ENCODE measurements at places on chromosomes 6 and 20. TPM values are rescaled to one million over a fixed set of nuclear protein-coding genes. Genes with fewer than 3 reads are reported as not detected.

Gene CPNE5
- total RNA-seq: not detected

DNA sequence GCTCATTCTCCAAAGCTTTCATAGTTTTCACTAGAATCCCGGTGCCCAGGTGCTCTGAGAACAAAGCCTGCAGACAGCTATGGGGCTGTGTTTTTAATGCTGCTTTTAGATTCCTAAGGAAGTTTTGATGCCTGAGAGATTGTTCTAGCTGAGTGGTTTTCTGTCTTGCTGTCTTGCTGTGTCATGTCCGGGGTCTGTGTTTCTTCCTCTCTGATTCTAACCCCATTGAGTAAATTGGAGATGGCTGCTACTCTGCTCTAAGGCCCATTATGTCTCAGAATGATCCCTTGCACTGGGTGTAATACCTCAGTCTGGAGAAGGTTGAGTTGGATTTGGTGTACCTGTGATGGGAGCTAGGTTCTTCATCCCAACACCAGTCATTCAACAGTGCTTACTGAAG is 63.4 kb downstream of the ARID1B start:
- no peak for DNase-seq

GRCh38 chr20:32436968-32437367 is 78.8 kb downstream of the ASXL1 start:
- DNase-seq: no peak

Gene TUBB2A
- total RNA-seq: 212 TPM

Gene C6orf163
- 0.88 TPM for total RNA-seq

Gene REM1
- not detected for total RNA-seq

- DNase-seq: peak; percentile 9
Measured at GRCh38 chr6:147709396-147710272, 201.1 kb downstream of the SAMD5 start.

Gene TEAD3
- total RNA-seq: 24.4 TPM

Gene ZBTB22
- total RNA-seq: 10.1 TPM

DNA sequence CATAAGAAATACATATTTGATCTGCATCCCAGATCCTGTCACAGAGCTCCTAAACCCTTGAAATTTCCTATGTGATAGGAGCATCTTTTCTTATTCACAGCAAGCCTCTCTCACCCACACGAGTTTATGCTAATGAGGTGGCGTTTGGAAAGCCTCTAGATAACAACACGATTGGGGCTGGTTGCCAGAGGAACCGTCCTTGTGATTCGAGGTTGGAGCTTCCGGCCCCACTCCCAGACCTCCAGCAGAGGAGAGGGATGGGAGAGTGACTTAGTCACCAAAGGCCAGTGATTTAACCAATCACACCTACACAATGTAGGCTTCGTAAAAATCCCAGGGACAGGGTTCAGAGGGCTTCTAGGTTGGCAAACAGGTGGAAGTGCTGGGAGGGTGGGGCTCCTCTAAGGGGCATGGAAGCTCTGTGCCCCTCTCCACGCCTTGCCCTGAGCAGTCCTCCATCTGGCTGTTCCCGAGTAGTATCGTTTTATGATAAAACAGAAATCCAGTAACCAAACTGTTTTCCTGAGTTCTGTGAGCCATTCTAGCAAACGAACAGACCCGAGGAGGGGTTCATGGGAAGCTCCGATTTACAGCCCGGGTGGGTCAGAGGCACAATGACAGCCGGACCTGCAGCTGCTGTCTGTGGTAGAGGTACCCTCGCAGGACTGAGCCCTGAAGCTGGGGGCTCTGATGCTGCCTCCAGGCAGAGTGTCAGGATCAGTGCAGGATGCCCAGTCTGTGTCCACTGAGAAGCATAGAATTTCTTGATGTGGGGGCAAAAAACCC is 238.1 kb upstream of the ARID1B start:
- DNase-seq: no peak

DNA sequence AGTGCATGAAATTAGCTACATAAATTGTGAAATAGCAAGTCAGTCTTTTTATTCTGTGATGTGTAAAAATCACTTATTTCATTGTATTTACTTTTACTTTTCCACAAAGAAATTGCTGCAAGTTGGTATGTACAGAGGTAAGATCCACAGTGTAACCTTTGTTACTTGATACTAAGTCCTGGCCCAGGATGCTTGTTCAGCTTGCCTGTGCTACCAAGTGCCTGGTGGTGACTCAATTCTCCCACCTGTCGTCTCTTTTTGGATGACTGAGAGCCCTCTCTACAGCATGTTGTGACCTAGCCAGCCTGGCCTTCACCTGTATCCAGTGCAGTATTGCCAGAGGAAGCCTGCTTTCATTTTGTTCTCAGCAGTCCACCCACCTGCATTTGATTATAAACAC is 54.9 kb downstream of the ANKRD6 start:
- DNase-seq: no peak

Gene TMEM170B
- under 0.01 TPM for total RNA-seq

DNA sequence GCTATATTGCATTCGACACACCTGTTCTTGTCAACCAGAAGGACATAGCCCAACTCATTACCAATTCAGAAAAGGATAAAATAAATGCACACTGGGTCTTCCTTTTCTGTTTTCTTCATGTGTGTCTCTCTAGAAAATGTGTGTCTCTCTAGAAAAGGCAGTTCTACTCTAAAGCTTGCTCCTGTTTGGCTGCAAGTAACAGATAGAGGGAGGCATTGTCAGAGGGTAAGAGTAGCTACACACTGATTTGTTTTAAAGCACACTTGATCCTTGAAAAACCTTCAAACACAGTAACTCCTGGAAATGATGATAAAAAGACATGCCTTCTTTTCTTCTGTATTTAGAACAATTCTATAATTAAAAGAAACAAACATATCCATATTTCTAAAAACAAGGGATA is 21.3 kb downstream of the GRM1 start:
- DNase-seq: no peak

GRCh38 chr6:117188627-117189201 is 76.6 kb upstream of the VGLL2 start:
- peak; percentile 38 for DNase-seq

GRCh38 chr20:55264703-55265239 is 740.5 kb downstream of the CBLN4 start:
- DNase-seq: no peak

GRCh38 chr20:8661229-8661952 is 407.5 kb upstream of the PLCB4 start:
- DNase-seq: no peak

Gene CLIC5
- 1.2 TPM for total RNA-seq

GRCh38 chr6:162705736-162706135 is 21.8 kb downstream of the PRKN start:
- DNase-seq: no peak

GRCh38 chr20:6866741-6867140 is 99.3 kb downstream of the BMP2 start:
- no peak for DNase-seq

Measured in SJSA1 (cell line).